Ecto neural progenitor cell (in vitro differentiated cells): ENCODE measurements at places on chromosomes 5 and 9.

DNA sequence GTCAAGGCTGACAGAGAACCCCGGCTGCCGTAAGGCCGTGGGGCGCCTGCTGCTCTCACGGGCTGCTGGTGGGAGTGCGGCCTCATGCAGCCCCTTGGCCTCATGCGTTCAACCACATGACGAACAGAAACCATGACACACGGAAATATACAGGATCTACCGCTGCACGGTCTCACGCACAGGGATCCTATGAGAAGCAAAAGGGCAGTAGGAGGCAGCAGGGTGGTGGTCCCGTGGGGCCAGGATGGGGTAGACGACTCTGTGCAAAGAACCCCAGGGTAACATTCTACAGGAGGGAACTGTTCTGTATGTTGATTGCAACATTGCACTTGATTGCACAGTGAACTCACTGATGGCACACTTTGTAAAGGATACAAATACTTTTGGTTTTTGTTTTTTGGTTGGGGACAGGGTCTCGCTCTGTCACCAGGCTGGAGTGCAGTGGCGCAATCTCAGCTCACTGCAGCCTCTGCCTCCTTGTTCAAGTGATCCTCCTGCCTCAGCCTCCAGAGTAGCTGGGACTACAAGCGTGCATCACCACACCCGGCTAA lies 51.6 kb downstream of the NACC2 start:
- no peak for DNase-seq

DNA sequence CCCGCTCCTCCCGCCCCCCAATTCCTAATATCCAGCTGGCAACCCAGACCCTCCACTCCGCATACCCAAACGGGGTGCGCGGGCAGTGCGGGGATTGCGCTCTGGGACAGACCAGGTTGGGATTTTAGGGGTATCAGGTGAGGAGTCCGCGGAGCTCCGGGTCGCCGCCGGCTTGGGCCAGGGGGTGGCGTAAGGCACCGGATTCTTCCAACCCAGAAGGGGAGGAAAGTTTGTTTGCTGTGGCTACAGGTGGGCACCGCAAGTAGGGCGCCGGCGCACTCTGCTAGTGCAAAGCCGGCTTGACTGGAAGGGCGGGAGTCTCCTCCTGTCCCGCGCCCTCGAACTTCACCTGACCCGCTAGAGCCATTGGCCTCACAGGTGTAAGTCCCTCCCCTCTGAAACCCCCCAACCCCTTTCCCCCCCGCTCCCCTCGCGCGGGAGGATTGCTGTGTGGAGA lies 709 bp downstream of the IQGAP2 start:
- peak; percentile 77 for DNase-seq

- DNase-seq = no peak
Measured at GRCh38 chr5:67147760-67148159, 48.8 kb downstream of the CD180 start.

DNA sequence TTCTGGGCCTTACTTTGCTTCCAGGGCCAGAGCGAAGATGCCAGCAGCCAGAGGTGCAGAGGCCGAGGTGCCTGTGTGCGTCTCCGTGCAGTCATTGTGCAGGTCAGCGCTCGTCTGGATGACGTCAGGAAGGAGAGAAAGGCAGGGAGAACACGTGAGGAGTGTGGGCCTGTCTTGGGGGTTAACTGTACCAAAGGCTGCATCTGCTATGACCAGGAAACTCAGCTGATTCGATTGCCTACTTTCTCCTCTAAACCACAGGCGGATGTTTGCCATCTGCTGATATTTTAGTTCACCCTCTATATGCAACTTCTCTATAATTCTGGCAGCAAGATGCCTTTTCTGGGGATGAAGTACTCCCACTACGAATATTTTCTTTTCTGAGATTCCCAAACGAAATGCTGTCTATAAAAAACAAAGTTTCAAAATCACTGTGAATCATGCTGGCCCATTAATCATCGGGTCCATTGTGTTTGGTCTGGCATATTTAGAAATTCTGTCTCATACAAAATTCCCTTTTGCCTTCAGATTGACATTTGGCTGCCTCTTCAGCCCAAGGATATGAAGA lies 24.8 kb downstream of the PCSK1 start:
- no peak for DNase-seq

DNA sequence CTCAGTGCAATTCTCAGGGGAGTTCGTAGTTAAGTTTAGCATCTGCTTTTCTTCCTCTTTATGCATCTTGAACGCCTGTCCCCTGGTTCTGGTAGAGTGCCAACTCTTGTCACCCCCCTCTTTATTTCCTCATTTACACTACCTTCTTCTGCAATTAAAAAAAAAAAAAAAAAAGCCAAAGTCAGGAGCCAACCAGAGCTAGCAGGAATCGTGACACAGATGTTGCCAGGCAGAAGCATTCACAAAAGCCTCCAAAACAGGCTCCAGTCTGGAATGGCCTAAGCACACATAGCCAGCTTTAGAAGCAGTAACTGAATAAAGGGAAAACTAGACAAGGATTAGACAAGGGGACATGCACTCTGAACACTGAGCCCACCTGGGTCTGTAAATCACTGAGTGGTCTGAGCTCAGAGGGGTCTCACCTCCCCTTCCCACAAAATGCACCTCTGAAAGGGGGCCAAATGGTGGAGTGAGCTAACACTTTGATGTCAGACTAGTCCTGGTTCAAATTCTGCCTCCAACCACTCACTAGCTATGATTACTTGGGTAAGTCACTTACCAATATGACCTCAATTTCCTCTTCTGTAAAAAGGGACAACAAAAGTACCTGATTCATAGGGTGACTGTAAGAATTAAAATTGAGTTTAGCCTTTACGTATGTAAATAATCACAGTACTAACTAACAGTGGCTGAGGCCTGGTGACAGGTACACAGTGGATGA lies 2.0 kb downstream of the CD74 start:
- DNase-seq = no peak

GRCh38 chr9:18452276-18452675 lies 21.7 kb upstream of the ADAMTSL1 start:
- DNase-seq = no peak

DNA sequence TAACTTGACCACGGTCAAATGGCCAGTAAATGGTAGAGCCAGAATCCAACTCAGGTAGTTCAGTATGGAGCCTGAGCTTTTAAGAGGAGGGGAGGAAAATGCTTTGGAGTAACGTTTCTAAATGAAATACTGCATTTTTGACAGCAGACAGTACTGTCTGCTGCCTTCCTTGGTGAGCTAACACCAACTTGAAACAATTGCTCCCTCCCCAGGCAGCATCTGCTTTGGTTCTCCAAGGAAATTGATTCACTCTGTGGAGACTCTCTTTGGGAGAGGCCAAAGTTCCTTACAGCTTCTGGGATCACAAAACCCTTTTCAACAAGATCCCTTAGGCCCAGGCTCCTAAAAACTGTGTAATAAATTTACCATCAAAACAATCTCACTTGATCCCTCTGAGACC lies 75.2 kb upstream of the SSBP2 start:
- DNase-seq = no peak

- no peak for DNase-seq
Measured at GRCh38 chr9:124897570-124898460, 35.9 kb downstream of the ARPC5L start.
